ENCODE measurements at places on chromosomes 1 and 21.

- no peak for DNase-seq
These were observed 41.7 kb upstream of the IL20 start for GRCh38 chr1:206823727-206824126.

- DNase-seq = no peak
These were observed 41.1 kb downstream of the NKAIN1 start for GRCh38 chr1:31198600-31198999.

GRCh38 chr1:29181413-29182225, at the start of gene SRSF4:
Gene SRSF4, minus strand, starts transcription at chr1:29181900. Its CDS starts 148 bp downstream, at chr1:29181752.
- peak; percentile 98 for DNase-seq

GRCh38 chr21:42527489-42528158, 14.0 kb downstream of the SLC37A1 start:
- DNase-seq = no peak

GRCh38 chr1:180358649-180359048, 128.6 kb downstream of the LHX4 start:
- DNase-seq = no peak

GRCh38 chr1:117237726-117238381, 27.1 kb upstream of the VTCN1 start:
- no peak for DNase-seq

GRCh38 chr1:162997499-162998285, 71.5 kb upstream of the RGS4 start:
- no peak for DNase-seq

DNA sequence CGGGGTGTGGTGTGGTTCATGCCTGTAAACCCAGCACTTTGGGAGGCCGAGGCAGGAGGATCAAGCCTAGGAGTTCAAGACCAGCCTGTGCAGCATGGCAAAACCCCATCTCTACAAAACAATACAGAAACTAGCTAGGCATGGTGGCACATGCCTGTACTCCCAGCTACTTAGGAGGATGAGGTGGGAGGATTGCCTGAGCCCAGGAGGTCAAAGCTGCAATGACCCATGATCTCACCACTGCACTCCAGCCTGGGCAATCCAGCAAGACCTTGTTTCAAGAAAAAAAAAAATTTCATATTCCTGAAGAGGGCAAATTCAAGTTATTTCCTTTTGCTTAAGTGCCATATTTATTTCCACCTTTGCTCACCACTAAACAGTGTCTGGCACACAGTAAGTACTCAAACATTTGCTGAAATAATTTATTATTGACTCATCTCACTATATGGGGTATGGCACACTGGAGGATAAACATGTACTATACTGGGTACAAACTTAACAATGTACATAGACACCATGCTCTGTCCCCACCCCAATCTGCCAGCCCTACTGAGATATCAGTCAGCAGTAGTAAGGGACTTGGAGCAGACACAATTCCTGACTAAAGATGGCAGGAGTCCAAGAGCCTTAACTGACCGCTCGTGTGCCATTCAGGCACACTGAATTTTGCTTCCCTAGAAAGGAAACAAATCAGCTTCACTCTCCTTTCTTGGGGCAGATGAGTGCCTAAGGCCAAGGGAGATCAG, 15.5 kb downstream of the MEAF6 start:
- no peak for DNase-seq

DNA sequence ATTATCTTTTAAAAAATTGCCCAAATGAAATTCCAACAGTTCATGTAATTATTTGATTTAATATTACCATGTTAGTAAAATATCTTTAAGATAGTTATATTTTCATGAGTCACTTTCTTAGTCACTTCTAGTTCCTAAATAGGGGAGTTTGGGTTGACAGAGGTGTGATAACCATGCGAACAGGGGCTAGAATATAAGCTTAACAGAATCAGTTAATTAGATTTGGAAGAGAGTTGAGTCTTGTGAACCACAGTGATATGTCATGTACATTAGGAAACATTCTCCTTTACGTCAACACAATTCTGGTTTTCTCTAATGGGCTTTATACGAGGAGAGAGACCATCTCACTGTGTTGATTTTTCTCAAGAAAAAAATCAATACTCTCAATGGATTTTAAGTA, 64.8 kb upstream of the ZNF281 start:
- no peak for DNase-seq

DNA sequence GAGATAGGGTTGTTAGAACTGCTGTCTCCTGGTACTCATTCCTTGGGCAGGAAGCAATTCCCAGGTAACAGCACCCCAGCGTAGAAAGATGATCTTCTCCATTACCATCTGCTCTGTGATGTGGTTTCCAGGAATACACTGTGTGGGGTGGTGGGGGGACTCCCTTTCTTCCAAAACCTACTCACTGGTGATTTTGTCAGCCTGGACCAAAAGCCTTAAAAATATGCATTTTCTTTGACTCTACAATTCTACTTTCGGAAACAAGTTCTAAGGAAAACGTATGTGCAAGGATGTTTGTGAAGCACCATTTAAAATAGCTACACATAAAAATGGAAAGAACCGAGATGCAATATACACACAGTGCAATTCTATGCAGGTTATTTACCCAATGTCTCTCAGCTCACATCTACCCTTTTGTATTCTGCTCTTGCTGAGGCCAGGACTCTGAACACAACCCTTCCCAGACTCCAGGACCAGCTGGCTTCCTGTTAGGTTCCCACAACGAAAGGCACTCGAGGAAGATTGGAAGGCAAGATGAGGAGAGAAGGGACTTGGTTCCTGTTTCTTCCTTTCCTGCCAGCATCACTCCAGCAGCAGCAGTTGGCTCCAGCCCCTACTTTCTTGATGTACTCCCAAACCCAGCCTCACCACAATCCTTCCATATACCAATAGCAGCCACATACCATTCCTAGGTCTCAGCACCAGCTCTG, 33.0 kb upstream of the GJB5 start:
- DNase-seq = no peak

GRCh38 chr1:90114521-90115141, 119.7 kb downstream of the ZNF326 start:
- no peak for DNase-seq

DNA sequence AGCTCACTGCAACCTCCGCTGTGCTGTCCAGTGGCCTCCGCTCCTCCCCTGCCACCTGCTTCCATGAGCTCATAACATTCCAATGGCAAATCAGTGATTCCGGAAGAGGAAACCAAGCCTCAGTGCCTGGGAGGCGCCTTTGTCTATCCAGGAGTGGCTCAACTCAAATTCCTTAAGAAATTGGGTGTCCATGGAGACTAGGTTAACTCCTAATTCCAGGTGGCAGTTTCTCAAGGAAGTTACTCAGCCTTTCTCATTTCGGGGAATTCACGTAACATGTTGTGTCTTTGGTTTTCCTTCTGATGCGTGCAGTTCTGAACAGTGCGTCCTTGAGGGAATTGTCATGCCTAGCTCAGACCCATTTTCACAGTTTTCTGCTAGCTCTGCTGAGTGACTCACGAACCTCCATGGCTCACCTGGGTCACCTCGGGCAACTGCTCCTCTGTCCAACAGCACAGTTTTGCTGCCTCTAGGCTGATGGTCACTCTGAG, 89.9 kb upstream of the DSCAM start:
- DNase-seq = no peak

DNA sequence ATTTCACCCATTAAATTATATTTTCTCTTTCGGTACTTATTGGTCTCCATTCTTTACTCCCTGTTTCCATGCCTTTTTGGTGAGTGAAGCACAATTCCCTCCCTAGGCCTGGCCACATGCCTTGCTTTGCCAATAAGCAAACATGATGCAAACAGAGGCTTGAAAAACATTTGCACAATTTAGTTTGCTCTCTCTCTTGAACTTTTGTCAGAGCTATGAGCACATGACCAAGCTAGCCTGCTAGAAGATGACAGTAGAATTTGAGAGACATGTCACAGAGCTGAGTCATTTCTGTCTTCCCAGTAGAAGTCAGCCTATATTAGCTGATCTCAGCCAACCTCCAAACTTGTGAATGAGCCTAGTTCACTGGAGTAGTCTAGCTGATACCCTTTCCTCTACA, 24.6 kb downstream of the ANGPTL3 start:
- DNase-seq = no peak

- DNase-seq = no peak
These were observed 28.8 kb downstream of the TENT5C start for GRCh38 chr1:117634631-117635030.

DNA sequence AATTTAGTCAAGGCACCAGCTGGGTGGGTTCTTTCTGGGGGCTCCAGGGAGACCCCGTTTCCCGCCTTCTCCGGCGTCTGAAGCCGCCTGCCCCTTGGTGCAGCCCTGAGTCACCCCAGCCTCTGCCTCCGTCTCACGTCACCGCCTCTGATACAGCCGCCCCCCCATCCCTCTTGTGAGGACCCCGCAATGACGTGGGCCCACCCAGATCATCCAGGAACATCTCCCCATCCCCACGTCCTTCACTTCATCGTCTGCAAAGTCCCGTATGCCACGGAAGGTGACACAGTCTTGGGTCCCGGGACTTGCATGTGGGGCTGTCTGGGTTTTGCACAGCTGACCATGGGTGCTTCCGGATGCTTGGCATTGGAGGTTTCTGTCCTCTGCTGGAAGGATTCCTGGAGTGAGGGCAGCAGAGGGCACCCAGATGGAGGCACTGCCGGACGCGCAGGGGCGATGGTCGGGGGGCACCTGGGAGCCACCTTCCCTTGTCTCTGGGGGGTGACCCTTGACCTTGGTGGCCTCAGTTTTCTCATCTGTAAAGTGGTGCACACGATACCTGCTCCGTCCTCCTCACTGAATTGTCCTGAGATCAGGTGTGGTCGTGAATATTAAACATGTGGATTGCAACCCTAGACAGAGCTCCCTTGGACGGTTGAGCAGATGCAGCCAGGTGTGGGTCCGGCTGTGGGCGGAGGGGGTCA, 58.8 kb downstream of the PRKCZ start:
- no peak for DNase-seq

GRCh38 chr21:24339406-24339805, 1267.9 kb downstream of the MRPL39 start:
- DNase-seq = no peak

DNA sequence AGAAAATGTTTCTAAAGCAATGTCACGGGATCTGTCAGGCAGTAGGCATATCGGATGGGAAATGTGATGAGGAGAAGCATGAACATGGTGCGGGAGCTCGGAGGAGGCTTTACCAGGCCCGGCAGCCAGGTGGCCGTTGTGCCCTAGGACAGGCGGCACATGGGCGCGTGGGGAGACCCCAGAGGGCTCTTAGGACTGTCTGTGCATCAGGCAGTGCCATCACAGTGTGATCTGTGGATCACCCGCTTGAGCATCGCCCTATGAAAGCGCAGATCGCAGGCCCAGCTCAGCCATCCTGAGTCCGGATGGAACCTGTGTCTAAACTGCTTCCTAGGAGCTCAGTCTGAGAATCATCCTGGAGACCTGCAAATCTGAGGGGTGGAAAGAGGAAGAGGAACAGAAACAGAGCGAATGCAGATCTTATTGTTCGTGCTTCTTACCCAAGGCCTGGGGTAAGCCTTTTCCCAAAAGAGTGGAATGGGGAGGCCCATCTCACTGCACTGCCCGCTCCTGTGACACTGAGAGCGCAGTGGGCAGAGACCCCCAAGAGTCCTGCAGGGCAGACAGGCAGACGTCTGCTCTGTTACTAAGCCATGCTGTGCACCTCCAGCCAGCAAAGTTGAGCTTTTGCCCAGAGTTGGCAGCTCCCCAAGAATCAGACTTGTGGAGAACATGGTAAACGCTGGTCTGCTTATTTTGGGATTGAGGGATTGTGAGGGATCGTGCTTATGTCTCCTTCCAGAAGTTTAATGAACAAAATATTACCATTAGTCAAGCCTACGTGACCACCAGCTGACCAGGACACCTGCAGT, 251.0 kb downstream of the RHOU start:
- peak; percentile 85 for DNase-seq

DNA sequence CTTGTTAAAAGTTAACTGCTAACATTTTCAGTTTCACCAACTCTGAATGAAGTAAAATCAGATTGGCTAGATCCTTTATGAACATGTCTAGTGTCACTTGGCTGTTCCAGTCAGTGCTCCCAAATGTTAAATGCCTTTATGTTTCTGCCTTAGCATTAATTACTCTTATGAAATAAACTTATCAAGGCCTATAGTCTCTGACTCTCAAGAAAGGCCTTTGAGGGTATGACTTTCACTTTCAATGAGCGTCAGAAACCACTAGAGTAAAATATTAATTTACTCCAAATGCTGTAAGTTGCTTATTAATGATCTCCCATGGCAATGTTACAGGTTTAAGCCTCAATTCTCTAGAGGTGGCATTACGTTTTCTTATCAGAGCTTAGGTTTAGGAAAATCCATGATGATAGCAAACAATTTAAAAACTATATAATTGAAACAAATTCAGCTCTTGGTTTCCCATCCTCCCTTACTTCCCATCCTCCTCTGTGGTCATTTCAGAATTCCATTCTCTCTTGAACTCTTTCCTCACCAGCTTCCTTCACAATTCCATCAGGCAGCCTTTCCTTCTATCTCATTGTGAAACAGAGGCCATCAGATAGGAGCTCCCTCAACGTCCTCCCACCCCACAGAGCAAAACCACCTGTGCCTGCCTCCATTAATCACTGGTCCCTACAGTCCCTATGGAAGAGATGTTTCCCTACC, 108.6 kb upstream of the COP1 start:
- no peak for DNase-seq

GRCh38 chr1:96660051-96660450, 61.5 kb upstream of the PTBP2 start:
- DNase-seq = no peak

DNA sequence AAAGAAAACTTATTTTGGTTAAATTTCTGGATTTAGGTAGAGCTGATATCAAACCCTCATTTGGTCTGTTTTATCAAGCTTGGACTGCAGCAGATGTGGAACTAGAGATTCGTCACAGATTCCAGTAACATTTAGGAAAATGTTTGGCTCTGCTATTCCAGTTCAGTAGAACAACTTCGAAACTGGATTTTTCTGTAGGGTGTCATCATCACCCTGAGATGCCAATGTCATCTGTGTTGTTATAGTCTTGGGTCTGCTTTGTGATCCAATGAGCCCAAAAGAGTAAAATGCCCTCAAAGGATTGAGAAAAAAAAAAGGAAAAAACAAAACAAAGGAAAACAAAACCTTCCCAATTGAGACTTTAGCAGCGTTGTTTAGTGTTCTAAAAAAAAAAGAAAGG, 55.4 kb downstream of the LAMC2 start:
- no peak for DNase-seq

DNA sequence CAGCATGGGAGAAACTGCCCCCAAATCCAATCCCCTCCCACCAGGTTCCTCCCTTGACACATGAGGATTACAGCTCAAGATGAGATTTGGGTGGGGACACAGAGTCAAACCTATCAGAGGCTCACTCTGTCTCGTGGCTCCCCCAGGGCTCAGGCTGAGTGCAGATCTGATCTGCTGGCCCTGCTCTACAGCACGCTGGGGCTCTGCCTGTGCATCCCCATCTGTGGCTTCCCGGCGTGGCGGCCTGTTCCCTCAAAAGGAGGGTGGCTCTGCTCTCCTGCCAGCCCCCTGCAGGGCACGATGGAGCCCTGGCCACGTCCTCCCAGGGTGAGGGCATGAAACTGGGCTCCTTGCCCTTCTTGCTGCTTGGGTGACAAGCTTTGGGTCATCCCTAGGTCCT, 19.8 kb upstream of the SMYD3 start:
- DNase-seq = peak; percentile 53

GRCh38 chr1:14519976-14520375, 78.5 kb upstream of the KAZN start:
- DNase-seq = no peak

Data from lower leg skin (tissue), 4 donors.